ENCODE measurements at places on chromosomes 7 and 10.

DNA sequence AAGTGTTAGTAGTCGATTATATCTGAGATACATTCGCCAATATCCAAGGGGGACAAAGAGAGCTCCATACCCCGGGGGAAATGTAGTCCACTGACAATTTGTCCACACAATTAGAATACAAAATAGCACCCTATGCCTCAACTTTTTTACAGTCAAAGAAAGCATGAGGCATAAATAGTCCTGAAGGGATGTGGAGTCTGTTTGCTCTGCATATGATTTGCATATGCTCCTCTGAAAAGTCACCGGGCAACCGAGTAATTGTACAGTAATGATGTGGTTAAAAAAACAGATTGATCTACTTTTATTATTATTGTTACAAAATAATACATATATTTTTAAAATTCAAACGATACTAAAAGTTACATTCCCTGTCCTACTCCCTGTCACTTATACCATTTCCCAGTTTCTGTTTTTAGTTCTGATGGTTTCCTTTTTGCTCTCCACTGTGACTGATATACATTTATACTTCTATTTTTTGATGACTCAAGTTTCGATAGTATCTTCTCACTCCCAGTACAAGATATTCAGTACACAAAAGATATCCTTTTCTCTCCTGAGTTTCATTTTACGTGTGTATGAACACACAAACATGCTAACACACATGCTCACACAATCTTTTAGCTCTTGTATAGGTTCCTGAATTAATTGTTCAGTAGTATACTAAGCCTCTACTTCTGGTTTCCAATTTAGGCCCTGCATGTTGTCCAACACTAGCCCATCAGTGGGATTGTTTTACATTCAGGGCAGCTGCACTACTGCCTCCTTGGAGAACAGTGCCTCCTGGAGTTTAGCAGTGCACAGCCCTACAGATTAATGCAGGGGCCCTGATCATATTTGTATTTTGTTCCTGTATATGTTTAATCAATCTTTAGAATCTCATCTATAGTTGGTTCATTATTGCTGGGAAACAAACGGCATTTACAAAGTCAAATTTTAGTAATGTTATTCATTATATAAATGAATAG lies 130.9 kb downstream of the TES start:
- DNase-seq: no peak

DNA sequence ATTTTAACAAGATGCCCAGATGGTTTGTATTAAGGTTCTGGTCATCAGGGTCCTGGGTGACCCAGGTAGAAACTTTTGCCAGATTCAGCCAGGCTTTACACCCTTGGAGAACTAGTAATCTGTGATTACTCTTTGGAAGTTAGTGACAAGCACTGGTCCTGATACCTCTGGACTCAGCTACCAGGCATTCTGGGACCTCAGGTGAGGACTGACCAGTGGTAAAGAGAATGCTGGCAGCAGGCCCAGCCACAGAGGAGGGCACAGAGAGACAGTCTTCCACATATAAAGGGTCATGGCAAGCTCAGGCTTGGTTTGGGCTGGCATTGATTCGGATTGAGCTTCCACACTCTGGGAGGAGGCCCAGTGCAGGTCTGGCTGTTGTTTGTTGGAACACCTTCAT lies 112.0 kb upstream of the CHST15 start:
- DNase-seq: no peak

DNA sequence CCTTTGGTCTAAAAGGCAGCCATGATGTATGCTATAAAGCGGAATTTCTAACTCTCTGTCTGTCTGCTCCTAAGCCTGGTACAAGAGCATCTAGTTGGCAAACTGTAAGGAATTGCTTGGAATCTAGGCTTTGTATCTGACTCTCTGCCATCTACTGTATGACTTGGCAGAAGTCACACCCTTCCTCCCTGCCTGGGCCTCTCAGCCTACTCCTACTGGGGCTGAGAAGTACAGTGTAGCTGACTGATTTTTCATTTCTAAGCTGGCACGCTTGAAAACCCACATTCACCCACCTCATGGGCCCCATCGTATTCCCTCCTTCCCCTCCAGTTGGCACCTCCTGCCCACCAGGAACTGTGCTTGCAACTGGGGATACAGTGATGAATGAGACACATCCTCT lies 435.2 kb downstream of the PLXNA4 start:
- no peak for DNase-seq

- no peak for DNase-seq
Measured at GRCh38 chr7:9124320-9124719, 690.9 kb downstream of the NXPH1 start.

DNA sequence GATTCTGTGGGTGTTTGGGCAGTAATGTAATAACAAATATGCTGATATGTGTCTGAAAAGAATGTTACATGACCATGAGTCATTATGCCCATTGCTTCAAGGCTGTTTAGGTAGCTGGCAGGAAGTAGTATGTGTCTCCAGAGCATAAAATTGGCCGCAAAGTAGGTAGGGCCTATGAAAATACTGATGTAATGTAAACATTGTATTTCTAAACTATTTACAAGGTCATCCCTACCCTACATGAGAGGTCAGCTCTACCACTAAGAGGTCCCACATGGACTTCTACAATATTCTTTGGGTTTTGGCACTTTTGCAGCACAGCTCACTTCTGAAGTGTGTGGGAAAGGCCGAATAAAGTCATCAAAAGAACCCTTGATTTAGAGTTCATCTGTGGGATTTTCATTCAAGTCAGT lies 301.9 kb downstream of the AHR start:
- DNase-seq: peak; percentile 95

DNA sequence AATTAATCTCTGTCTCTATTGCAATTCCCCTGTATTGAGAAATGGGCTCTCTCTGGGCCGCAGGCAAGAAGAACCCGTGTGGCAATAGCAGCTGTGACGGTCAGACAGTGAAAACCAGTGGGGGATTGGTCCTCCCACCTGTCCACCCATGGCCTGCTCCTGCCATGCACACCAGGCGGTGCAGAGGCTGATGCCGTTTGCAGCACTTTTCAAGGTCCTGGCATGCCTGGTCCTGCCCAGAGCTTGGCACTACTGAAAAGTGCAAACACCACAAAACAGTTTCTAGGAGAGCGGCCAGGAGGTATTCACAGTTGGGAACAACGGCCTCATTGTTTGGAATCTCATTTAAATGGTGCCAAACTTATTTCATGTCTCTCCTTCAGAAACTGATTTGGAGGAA lies 41.5 kb downstream of the PSPH start:
- DNase-seq: no peak

DNA sequence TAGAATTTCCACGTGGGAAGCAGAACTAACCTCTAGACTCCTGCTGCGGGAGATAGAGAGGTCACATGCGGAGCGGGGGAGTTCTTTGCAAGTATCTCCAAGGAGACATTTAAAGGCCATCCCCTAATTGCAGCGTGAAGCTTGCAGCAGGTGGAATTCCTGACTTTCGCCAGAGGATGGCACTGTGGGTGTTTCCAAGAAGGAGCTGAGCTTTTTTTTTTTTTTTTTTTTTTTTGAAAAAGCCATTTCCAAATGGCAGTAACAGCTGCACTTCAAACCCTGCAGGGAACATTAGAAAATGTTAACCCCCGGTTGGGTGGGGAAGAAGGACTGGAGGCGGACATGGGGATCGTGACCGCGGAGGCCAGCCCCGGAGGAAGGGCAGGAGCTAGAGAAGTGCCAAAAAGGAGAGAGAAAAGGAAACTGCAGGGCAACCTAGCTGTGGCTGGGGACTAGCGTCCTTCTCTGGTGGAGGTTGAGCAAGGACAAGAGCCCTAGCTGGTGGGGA lies 487.7 kb downstream of the TYW1 start:
- DNase-seq: peak; percentile 69

- no peak for DNase-seq
Measured at GRCh38 chr7:159126311-159127260, 18.1 kb downstream of the VIPR2 start.

DNA sequence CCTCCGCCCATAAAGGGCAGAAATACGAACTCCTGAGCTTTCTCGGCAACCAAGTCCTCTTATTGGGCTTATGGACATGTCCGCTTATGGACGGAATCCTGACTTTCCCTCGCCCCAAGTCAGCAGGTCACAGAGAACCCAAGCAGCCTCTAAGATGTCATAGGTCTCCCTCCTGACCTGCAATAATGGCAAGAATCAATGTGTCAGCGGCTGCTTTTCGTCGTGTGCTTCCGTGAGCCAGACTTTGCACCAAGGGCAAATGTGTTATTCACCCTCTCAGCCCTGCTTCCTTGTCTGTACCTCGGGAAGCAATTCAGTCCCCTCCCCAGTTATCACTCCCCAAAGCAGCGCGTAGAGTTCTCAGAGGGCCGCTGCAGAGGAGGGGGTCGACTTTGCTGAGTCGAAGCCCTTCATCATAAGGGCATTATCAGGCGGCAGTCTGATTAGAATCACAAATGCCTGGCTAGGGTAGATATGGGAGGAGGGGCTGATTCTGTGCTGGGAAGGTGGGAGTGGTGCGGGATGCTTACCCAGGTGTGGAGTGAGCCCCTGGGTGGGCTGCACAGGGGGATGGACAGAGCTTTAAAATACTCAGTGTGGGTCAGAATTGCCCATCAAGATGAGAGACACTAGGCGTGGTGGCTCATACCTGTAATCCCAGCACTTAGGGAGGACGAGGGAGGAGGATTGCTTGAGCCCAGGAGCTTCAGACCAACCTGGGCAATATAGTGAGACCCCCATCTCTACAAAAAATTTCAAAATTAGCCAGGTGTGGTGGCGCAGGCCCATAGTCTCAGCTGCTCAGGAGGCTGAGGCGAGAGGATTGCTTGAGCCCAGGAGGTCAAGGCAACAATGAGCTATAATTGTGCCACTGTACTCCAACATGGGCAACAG lies 36.0 kb downstream of the COL26A1 start:
- no peak for DNase-seq

- no peak for DNase-seq
Measured at GRCh38 chr7:134792968-134793367, 13.5 kb downstream of the CALD1 start.

- DNase-seq: no peak
Measured at GRCh38 chr7:132380059-132380458, 196.2 kb downstream of the PLXNA4 start.

DNA sequence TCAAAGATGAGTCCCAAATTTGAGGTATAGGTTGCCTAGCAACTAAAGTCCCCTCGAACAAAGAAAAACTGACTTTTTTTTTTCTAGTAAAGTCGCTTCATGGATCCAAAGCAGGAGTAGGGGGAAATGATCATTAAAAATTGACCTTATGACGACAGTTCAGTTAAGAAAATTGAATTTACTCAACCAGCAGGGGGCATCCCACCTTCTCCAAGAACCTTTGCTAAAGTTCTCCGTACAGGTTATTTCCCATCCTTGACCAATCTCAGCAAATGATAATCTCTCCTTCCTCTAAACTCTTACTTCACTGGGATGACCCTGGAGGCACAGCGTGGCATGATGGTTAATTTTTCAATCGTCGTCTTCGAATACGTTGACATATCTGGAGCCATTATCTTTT lies 228.3 kb downstream of the CALN1 start:
- no peak for DNase-seq

DNA sequence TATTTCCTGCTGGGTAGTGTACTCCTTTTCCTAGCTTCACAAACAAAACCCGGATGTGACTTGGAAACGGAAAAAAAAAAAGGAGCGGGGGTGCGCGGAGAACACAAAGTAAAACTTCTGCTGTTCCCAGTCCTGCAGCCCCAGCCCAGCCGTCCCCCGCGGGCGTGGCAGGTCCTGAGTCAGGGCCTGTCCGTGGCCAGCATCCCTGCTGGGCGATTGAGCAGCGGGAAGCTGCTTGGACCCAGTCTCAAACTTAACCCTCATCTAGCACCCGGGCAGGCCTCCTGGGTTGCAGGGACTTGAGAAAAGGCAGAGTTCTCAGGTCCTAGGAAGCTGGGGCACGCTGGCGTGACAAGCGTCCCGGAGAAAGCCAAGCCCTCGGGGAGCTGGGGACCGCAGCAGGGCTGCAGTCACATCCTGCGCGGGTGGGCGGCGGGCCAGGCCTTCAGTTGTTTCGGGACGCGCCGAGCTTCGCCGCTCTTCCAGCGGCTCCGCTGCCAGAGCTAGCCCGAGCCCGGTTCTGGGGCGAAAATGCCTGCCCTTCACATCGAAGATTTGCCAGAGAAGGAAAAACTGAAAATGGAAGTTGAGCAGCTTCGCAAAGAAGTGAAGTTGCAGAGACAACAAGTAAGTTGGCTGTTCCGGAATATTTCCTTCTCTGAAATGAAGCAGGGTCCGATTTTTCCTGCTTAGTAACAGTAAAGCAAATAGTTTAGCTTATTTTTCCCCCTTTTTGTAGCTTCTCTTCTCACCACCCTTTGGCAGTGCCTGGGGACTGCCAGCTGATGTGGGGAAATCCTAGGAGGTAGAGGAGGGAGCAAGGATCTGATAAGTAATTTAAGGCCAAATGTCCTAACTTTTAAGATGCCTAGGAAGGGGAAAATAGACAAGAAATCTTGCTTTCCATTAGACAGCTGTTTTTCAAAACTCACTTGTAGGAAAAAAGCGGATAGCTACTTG lies at the start of gene GNG11:
GNG11 (plus strand) TSS at position 129 of the 960 bp plus-strand sequence; CDS start at position 532, 403 bp downstream.
- DNase-seq: peak; percentile 36

- no peak for DNase-seq
Measured at GRCh38 chr7:66837007-66837406, 84.0 kb upstream of the TMEM248 start.

DNA sequence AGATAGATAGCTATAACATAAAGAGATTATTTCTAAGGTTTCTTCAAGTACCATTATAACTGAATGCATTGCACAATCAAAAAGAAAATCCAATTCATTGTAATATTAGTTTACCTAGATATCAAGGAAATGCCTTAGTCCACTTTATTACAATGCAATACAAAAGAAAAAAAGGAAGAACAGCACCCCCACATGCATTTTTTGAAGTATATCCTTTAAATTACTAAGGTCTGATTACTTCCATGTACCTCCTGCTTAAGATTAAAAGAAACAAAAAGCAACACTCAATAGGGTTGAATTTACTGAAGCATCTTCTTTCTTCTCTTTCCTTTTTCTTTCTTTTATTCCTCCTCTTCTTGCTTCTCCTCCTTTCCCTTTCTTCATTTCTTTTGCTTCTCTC lies 973.8 kb upstream of the LRRTM3 start:
- DNase-seq: no peak

- DNase-seq: peak; percentile 62
Measured at GRCh38 chr7:11716185-11716584, 115.8 kb downstream of the THSD7A start.

DNA sequence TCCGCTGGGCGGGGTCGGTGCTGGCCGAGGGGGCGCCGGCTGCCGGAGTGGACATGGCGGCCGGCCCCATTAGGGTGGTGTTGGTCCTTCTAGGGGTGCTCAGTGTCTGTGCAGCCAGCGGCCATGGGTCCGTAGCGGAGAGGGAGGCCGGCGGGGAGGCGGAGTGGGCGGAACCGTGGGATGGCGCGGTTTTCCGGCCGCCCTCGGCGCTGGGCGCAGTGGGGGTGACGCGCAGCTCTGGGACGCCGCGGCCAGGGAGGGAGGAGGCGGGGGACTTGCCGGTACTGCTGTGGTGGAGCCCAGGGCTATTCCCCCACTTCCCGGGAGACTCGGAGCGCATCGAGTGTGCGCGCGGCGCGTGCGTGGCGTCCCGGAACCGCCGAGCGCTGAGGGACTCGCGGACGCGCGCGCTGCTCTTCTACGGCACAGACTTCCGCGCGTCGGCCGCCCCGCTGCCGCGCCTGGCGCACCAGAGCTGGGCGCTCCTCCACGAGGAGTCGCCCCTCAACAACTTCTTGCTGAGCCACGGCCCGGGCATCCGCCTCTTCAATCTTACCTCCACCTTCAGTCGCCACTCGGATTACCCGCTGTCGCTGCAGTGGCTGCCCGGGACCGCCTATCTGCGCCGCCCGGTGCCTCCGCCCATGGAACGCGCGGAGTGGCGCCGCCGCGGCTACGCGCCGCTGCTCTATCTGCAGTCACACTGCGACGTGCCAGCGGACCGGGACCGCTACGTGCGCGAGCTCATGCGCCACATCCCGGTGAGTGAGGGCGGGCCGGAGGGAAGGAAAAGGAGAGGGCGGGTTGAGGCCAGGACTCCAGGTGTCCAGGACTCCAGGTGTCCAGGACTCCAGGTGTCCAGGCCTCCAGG lies 9.3 kb upstream of the CHCHD1 start:
- DNase-seq: peak; percentile 72
